ENCODE measurements at places on chromosomes 12 and 14.

- DNase-seq: no peak
Measured at GRCh38 chr12:119682639-119683252, 14.8 kb downstream of the PRKAB1 start.

- no peak for DNase-seq
Measured at GRCh38 chr14:25868521-25869314, 729.1 kb downstream of the NOVA1 start.

DNA sequence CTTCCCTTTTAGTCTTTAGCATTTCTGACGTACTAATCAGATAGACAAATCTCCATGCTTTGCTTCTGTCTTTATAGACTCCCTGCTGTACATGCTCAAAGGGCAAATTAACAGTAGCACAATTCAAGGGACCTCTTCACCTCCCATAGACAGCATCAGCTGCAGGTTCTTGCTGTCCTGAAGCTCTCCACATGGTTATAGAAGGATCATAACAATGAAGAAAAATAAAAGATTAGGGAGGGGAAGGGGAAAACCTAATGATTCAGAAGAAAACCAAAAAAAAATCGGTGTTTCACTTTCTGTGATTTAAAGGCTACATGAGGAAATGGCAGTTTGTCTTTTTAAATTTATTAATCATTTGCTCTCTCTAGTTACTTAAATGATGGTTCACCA lies 155.5 kb downstream of the PTCSC3 start:
- no peak for DNase-seq

DNA sequence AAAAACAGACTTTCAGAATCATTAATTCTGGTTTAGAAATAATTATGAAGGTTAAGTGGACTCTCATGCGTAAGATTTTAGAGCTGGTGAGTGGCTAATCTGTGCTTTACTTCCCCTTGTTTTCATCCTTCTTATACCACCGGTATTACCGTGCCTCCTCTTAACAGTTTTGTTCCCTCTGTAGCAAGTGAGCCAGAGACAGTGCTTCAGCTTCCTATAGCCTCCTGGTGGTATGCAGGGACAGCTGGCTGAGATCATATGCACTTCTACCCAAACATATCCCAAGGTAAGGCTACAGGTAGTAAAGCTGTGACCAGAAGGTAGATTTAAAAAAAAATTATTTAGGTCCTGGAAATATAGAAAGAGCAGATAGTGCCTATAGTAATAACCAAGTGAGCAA lies 55.2 kb downstream of the PDE3A start:
- no peak for DNase-seq
